ENCODE measurements at places on chromosomes 5 and 9. TPM values are rescaled to one million over a fixed set of nuclear protein-coding genes. Genes with fewer than 3 reads are reported as not detected.

The GAPT gene
- polyA plus RNA-seq, result 1.3 TPM

The CCDC171 gene
- 0.62 TPM for polyA plus RNA-seq

GRCh38 chr9:134317790-134318414 is 8.4 kb upstream of the RXRA start:
- H3K36me3 ChIP-seq, result no peaks in the 10 kb centered on the region
- H3K4me1 ChIP-seq, result no peaks in the 10 kb centered on the region
- no peak overlapping the region for H3K27ac ChIP-seq
- H3K4me3 ChIP-seq, result no peak overlapping the region
- no peak for DNase-seq

DNA sequence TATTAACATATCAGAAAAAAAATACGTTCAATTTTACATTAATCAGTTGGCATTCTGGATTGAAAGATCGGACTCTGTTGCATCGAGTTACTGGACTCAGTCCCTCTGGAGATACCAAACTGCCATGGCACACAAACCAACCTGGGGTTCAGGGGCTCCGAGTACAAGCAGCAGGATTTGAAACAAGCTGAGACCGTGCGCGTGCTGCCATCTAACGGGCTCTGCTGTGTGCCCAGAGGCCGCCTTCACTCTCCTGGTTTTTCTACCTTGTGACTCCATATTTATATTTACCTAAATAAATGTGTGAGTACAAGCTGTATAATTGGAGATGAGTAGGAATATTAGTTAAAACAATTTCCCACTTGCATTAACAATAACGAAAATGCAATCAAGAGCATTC is 48.2 kb downstream of the ANXA1 start:
- no peaks in the 10 kb centered on the region for H3K27me3 ChIP-seq
- no peak overlapping the region for H3K4me3 ChIP-seq
- H3K4me1 ChIP-seq, result no peaks in the 10 kb centered on the region
- H3K27ac ChIP-seq, result no peak overlapping the region
- no peaks in the 10 kb centered on the region for H3K36me3 ChIP-seq

The MLANA gene
- not detected for polyA plus RNA-seq

The NEUROG1 gene
- not detected for polyA plus RNA-seq
